Progenitor cell of endocrine pancreas (in vitro differentiated cells): ENCODE measurements at places on chromosomes 11 and 22.

DNA sequence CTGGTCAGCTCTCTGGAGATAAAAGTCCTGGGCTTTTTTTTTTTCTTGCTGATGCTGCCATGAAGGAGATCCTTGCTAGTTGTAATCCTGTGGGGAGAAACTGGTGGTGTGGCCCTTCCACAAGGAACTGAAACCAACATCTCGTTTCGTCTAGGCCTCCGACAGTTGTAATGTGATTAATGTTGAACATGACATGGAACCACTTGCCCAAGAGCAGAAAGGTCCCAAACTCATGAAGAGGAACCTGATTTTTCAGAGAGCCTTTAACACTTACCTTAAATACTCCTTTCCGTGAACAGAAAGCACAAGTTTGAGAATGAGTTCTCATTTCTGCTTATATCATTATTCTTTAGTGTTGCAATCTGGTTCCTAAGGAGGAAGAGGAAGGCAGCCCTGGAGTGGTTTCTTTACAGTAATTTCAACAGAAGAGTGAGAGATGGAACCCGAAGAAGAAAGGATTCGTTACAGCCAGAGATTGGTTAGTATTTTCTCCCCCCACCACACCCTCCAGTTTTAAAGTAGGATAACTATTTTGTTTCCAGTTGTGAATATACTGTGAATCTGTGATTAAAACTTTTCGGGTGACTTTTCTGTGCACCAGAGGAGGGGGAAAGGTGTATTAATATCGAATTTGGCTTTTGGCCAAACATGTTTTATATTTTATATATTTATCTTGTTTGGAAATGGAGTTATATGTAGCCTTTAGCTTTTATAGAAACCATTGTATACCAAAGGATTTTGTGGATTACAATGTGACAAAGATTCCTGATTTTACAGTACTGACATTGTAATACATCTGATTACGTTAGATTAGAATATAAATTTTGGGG, 2.0 kb downstream of the KDM2A start:
- no peak for DNase-seq

GRCh38 chr22:28002863-28003565, 84.0 kb upstream of the PITPNB start:
- no peak for DNase-seq

GRCh38 chr22:49370627-49371301, 456.9 kb downstream of the BRD1 start:
- DNase-seq: no peak

DNA sequence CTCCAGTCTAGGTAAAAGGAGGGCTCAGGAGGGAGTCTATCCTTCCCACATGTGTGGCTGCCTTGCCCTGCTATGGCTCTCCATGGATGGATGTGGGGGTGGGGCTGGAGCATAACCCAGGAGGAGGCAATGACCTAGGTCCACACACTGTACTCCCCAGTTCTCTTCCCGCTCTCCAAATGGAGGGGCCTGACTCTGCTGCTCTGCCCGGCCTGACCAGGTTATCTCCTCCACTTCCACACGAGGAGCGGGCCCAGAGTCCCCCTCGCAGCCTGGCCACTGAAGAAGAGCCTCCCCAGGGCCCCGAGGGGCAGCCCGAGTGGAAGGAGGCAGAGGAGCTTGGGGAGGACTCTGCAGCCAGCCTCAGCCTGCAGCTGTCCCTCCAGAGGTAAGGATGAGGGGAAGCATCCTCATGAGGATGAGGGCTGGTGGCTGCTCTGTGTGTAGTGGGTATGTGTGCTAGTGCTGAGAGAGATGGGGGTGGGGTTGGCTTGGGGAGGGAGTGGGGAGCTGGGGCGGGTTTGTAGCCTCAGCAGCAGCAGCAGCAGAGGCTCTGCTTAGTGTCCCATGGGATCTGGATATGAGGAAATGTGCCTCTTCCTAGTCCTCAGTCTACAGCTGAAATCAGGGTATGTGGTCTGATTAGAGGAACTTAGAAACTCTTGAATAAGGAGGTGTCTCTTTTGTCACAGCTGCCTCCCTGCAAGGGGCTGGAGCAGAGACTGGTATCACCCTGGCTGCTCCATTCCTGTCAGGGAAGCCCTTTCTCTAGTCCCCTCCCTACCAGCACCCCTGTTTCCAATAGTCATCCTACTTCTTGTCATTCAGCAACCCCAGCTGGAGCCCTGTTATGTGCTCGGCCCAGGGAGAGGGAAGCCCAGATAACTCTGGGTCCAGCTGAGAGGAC, 54.1 kb downstream of the CEP164 start:
- no peak for DNase-seq

GRCh38 chr11:22668005-22668796, 1.8 kb downstream of the GAS2 start:
- no peak for DNase-seq

DNA sequence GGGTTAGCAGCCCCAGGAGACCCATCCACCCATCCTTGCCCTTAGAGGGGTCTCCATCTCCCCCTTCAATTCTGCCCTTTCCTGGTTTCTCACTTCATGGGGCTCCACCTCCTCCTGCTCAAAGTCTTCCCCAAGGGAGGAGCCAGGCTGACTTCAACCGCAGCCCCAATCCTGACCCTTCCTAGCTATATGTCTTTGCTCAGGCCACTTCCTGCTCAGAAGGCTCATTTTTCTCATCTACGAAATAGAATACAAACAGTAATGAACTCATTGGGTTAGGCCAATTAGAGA, 24.5 kb downstream of the POU2AF1 start:
- DNase-seq: no peak

DNA sequence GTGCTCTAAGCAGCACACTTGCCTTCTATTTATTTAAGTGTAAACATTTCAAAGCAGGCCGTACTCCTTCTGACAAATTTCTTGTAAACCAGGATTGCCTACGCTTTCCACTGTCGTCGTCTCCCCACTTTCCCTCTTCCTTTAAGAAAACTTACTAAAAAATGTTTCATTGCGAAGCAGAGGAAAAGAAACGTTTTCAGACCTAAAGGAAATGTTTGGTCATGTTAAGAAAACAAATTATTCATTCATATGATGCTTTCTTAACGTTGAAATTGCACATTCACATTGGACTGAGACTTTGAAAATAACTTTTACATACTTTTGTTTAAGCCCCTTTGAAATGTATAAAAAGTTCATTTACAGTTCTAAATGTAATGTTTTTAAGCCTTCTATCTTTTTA, 106.0 kb downstream of the EMSY start:
- no peak for DNase-seq

DNA sequence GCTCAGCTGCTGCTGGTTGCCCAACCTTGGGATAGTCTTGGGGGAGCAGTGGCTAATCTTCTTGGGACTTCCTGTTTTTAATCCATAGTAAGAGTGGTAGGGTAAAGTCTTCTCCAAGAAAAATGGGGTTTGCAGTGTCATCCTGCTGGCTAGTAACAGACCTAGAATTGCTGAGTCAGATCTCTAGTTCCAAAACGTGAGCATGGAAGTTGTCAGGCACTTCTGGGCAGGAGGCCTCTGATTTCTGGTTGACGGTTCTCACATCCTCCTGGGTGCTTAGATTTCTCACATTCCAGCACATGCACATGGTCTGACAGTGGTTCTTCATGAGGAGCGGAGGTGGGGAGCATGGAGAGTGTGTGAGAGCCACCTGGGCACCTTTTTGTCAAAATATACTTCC, 410.0 kb downstream of the OPCML start:
- no peak for DNase-seq

DNA sequence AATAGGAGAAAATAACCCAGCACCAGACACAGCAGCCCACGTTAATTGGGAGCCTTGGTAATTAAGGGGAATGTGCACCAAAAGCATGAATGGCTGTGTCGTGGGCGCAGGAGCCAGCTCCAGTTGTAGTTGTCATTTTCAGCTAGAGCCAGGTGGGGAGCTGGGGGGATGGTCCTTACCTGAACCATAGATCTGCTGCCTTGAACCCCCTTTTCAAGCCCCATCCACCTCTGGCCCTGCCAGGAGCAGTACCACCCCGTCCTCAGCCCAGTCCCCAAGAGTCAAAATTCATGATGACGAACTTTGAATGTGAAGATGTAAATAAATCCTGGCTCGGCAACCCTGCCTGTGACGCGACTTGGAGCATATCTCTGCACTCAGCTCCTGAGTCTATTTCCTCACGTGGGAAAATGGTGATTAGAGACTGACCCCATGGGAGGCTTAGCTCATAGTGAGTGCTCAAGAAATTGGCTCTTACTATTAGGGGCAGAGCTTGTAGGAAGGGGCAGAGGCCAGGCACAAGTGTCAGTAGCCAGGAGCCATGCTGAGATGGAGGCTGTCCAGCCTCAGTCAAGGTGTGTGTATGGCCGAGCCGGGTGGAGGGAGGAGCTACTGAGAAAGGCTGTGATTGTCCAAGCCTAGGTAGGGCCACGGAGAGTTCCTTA, 794 bp upstream of the FXYD6 start:
- DNase-seq: no peak

DNA sequence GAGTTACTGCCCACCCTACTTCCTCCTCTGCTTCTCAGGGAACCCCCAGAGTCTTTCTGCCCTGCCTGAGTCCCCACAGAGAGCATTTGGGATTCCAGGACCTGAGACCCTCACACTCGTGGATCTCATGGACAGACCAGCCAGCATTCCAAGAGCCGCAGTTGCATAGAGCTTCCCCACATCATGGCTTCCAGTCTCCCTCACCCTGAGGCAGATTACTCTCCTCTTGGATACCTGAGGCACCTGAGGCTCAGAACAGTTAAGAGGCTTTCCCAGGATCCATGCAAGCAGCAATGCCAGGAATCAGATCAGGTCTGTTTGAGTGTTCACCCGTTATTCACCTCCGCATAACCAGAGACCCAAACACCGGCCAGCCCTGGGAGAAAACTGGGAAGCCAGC, 102.2 kb downstream of the TRIM29 start:
- DNase-seq: no peak
